Cerebellar cortex (tissue), 1 donor: ENCODE measurements at places on chromosomes 3 and 15.

DNA sequence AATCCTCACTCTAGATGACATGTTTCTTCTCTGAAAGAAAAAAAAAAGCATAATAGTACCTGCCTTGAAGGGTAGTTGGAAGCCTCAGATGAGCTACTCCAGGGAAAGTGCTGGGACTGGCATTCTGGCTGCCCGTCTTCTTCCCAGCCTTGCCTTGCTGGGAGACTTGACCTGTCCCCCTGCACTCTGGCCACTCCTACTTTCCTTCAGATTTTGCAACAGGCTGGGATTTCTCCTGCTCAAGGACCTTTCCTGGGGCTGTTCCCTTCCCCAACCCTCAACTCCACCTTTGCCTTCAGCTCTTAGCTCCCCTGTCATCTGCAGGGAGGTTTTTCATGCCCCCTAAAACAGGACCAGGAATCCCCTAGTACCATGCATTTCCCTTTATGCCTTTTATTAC lies 609.9 kb upstream of the CFAP20DC start:
- no peak for DNase-seq

DNA sequence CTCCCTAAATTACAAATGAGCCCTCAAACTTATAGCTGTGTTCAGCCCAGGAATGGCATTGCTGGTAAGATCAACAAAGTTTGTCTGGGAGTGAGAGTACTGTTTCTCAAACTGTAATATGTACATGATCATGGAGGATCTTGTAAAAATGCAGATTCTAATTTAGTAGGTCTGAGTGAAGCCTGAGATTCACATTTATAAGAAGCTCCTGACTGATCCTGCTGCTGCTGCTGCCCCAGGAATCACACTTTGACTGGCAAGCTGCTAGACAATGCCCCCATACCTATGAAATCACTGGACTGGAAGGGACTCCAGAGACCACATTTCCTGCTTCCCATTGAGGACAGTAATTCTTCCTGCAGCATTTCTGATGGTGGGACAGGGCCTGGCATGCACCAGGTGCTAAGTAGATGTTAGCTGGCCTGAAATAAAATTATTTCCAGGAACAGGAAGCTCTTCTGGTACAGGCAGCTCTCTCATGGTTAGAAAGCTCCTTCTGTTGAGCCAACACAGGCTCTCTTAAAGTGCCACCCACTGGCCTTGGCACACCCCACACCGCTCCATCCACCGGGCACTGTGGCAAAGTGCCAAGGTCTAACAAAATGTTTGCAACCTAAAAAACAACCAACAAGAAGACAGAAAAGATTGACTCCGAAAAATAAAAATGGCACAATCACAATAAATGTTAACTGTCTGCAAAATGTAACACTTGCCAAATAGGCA lies 36.7 kb upstream of the ZNF710 start:
- DNase-seq, result peak; percentile 58

- DNase-seq, result no peak
These were observed 236.4 kb upstream of the RARB start for GRCh38 chr3:25191673-25192072.

DNA sequence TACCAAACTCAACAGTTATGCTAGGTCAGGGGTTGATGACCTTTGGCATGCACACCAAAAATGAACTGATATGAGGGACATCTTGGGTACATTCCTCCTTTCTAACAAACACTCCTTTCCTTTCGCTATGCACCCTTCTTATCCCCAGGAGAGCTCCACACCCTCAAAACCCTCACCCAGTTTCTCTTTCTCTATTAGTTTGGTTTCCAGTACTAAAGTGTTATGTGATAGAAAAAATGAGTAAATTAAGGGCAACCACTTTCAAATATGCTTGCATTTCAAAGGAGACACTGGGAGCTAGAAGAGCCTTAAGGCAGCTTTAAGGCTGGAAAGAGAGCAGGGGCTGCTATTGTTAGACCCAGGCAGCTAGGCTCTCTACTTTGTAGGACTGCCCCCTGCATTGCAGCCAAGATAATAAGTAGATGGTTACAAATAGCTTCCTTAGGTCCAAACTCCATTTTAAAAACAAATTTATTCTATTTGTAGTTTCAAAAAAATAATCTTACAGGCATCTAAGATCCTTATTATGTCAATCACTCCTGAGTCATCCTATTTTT lies 244.3 kb downstream of the ZIC1 start:
- no peak for DNase-seq

GRCh38 chr3:178505832-178506231 lies 30.4 kb upstream of the KCNMB2 start:
- DNase-seq, result no peak

DNA sequence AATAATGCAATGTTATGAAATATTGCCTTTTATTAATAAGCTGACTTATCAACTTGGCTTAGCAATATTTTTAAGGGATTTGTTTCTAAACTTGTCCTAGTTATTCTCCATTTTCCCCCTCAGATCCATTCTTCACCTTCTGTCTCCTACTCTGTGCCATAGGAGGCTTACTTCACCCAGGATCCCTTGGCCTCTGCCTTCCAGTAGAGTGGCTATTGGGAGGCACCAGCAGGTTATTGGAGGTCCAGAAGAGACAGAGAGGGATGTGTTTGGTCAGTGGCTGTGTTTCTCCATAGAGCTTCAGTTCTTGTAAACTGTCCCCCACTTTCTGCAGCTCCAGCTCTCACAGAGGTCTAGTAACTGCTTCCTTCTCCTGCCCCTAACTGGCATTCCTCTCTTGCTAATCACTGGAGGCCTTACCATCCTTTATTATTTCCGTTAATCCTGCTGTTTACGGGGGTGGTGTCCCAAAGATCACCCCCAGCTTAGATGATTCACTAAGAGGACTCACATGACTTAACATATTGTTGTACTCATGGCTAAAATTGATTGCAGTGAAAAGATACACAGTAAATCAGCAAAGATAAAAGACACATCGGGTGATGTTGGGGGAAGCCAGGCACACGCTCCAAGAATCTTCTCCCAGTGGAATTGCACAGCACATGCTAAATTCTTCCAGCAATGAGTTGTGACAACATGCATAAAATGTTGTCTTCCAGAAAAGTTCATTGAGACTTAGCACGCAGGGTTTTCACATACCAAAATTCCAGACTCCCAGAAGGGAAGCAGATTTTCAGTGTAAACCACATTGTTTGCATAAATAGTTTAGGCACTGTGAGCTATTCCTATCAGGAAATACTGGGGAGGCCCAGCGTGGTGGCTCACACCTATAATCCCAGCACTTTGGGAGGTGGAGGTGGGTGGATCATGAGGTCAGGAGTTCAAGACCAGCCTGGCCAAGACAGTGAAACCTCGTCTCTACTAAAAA lies 67.5 kb downstream of the RPL22L1 start:
- peak; percentile 3 for DNase-seq

DNA sequence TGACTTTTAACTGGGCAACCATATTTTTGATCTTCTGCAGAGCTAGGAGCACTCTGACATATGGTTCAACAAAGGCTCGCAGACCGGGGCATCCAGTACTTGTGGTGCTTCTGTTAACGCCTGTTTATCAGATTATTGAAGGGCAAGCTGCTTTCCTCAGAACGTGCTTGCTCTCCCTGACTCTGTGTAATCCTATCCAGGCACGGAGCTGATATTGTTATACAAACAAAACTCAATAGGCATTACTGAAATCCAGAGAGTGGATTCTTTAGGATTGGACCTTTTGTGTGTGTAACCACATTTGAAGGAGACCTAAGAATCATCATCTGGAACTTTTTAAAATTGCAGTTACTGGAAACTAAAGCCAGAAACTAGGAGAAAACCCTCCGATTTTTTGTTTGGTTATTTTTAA lies 246.5 kb downstream of the PTPRG start:
- DNase-seq, result peak; percentile 67

DNA sequence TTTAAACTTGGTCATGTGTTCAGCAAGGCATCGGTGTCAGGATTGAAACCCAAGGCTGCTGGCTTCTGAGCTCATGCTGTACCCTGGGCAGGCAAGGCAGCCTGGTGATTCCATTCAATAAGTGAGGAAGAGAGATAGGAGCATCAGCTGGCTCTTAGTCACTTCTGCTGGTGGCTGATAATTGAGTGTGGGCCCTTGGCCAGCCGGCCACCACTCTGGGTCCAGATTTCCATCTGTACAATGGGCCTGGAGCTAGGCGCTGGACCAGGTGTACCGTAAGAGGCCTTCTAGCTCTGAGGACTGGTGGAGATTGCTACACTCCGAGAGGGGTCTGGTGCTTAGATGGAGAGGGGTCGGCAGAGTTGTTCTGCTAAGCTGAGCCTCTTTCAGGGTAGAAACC lies 4.3 kb downstream of the CD276 start:
- DNase-seq, result no peak

DNA sequence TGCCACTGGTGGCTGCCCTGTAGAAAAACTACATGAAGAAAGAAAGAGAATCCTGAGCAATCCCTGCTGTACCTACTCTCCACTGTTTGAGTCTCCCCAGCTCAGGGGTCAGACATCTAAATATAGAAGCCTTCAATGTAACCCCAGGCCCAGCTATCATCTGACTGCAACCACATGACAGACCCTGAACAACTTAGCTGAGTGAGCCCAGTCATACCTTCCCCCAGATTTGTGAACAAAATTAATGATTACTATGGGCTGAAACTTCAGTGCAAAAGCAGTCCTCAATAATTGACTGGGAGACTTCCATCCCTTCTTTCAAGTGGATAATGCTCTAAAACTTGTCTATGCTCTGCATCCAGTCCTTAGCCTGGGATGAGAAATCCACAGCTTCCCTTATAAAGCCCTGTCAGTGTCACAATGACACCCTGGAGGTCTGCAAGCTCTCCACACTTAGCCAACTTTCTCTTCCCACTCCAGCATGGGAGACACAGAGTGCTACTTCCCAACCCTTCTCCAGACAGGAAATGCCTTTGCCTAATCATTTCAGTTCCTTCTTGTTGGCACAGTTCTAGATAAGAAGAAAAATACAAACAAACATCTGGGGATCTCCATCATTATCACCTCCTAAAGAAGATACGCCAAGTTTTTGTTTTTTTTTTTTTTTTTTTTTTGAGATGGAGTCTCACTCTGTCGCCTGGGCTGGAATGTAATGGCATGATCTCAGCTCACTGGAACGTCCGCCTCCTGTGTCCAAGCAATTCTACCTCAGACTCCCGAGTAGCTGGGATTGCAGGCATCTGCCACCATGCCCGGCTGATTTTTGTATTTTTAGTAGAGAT lies 198.5 kb upstream of the GADL1 start:
- DNase-seq, result no peak

GRCh38 chr15:71800190-71800589 lies 10.2 kb upstream of the NR2E3 start:
- DNase-seq, result no peak

DNA sequence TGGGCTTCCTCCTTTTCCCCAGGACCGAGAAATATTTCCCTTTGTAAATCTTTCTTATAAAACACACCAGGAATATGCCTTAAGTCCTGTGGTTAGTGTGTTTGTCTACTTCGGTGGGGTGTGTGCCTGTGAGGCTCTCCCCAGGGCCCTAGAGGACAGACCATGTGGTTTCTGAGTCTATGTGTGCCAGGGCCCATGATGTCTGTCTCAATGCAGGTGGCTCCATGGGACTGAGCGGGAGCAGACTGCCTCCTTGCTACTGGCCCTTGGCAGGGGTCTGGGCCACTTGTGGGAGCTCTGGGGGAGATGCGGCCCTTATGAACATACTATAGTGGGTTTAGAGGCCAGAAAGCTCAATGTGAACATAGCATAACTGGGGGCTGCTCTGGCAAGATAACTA lies 37.6 kb downstream of the SCN5A start:
- DNase-seq, result no peak

DNA sequence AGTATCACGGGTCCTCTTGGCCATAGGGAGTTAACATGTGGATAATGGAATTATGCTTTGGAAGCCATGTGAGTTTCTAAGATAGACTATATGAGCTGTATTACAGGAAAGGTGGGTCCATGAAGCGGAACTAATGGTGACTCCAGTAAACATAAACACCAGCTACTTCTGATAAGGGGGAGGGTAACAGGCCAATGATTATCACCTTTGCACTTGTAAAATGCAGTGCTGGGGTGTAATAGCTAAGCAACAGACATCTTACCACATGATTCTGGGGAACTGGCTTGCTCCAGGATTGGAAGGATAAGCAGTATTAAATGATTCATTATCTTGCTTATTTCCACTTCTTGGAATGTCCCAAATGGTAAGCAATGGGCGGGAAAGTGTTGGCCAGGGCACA lies 61.4 kb upstream of the CD47 start:
- no peak for DNase-seq

DNA sequence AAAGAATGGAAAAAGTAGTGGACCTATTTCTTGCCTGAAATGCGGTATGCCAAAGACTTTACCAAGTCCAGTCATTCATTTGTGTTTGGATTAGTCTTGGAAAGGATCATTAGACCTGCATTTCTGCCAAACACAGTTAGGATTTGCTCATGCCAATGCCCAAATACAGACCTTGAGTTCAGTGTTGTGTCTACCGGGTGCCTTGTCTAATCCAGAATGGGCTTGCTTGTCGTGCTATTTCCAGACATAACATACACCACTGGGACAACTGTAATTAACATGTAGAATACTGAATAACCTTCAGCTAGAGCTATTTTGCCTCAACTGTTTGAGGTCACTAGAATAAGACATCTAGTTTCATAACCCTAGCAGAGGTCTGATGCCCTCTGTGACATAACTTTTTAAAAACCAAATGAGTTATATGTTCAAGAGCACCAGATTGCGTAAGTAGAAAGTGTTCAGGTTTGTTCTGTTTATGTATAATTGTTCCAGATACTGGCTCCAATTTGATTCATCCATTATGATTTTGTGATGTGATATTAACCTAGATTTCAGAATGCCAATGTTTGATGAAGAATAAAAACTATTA lies 145.3 kb upstream of the DPH6 start:
- no peak for DNase-seq

- no peak for DNase-seq
These were observed 42.2 kb downstream of the ILDR1 start for GRCh38 chr3:121979734-121980449.

- DNase-seq, result no peak
These were observed 13.5 kb upstream of the ACSBG1 start for GRCh38 chr15:78247911-78248310.

DNA sequence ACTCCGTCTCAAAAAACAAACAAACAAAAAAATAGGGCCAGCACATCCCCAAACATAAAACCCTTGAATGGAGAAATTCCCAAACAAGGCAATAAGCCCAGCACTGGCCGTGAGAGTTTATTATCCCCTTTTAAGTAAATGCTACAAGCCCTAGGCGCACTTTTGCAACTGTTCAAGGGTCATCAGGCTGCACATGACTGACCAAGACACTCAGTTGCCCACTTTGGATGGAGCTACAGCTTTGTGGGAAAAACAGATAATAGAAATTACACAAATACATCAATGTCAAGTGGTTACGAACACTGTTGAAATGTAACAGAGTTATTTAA lies 33.7 kb upstream of the ZNF445 start:
- peak; percentile 28 for DNase-seq

DNA sequence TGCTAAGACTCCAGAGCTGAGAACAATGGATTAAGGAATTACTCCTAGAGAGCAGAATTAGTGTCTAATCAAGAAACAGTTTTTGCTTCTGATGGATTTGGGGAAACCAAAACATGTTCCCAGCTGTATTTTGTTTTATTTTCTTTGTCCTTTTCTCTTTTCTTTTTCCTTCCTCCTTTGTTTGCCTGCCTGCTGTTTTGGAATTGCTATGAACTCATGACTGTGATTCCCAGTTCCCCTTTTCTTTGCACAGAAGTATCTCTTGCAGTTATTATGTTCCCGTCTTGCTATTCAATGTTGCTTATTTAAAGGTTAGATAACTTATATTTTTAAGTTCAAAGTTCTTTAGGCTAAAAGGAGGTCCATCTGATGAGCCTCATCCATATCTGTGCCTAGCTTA lies 77.0 kb upstream of the GBE1 start:
- DNase-seq, result no peak
